ENCODE measurements at places on chromosomes 2 and 18.

DNA sequence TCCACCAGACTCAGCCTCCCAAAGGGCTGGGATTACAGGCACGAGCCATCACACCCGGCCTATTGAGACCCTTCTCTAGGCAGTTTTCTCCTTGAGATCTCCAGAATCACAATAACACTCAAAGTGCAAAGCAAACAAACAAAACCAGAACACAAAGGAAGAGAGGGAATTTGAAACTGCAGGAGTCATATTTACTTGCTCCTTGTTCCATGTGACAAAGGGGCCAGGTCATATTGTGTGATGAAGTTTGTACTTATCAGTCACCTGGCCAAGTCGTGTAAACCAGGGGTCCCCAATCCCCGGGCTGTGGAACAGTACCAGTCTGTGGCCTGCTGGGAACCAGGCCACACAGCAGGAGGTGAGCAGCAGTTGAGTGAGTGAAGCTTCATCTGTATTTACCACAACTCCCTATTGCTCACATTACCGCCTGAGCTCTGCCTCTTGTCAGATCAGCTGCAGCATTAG lies 26.5 kb downstream of the SCYGR8 start:
- DNase-seq = no peak

DNA sequence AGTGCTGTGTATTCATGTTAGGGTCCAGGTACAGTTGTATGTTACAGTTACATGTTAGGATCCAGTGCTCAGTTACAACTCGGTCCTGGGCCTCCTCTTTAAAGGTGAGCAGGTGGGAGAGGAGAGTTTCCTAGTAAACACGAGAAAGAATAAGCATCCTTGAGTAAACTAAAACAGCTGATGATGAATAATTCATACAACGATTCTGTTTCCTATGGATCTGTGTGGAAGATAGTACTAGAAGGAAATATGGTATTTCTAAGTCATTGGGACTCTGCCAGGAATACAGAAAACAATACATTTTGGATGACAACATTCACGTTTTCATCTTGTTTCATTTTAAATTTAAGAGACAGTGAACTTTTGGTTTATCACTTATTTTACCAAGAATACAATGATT lies 29.5 kb downstream of the SNTG2 start:
- DNase-seq = no peak

GRCh38 chr2:210633699-210634098 lies 77.3 kb downstream of the CPS1 start:
- no peak for DNase-seq

- no peak for DNase-seq
Measured at GRCh38 chr2:119810049-119810630, 50.4 kb downstream of the PTPN4 start.

- DNase-seq = peak; percentile 54
Measured at GRCh38 chr2:201621293-201621999, 21.9 kb downstream of the TMEM237 start.

- DNase-seq = no peak
Measured at GRCh38 chr2:214549946-214550345, 139.1 kb downstream of the VWC2L start.

- no peak for DNase-seq
Measured at GRCh38 chr2:222375798-222376197, 48.5 kb upstream of the SGPP2 start.

DNA sequence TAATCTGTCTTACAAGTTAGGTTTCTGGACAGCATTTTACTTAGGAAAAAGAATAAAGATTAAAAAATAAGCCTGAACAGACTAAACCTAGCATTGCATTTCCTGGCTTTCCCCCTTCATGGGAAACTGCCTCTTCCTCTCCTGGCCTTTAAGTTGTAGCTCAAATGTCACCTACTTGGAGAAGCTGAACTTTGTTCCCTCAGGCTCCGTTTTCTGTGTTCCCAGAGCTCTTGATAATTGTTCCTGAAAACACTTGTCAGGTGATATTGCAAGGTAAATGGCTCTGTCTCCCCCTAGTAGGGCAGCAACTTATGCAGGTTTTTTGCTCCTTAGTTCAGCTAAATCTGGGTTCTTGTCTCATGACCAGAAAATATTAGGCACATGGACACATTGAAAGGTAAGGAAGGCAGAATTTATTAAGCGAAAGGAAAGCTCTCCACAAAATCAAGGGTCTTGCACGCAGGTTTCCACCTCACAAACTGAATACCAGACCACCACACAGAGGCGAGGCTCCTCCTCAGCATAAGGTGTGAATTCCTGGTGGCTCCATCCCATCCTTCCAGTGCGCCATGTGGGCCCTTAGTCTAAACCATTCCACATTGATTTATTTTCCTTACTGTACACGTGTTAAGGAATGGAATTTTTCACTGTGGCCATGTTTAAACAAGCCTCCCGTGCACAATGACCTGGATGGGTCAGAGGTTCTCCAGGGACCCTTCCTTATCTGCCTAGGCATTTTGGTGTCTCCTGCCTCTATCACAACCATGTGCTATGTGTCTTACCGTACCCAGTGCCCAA lies 229.3 kb downstream of the HNMT start:
- DNase-seq = no peak

GRCh38 chr2:238861013-238861730 lies 13.3 kb downstream of the TWIST2 start:
- DNase-seq = peak; percentile 89

GRCh38 chr18:77373730-77374445 lies 124.2 kb downstream of the GALR1 start:
- no peak for DNase-seq

- DNase-seq = peak; percentile 42
Measured at GRCh38 chr2:179031731-179032408, 18.1 kb downstream of the CCDC141 start.

DNA sequence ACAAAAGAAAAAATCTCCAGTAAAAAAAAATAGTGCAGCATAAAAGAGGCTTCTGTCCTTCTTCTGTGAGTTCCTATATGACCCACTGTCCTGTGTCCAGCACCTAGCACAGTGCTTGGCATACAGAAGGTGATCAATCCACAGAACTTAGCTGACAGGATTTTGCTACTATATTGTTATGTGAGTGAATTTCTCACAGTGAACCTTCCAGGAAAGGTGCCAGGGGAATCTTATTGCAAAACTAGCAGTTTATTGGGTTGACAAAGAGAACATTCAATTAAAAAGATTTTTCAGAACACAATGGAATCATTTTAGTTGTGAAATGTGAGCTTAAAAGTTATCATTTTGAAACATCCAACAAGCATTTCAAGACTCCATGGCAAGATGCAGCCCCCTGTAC lies 12.4 kb upstream of the TRIB2 start:
- DNase-seq = no peak

DNA sequence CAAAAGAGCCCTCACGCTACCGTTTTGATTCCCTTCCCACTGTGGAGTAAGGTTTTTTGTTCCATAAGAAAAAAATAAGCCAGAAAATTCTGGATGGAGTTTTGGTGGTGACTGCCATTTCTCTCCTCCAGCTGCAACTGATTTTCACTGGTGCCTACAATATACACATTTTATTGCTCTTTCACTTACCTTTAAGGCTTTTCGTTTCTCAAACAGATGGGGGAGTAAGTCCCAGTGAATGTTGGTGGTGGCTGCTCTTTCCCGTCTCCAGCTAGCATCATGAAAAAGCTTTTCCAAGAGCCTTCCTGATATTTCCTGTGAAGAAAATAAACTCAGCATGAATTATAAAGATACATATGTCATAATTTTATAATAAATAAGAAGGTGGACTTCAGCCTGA lies 932.5 kb upstream of the PIK3C3 start:
- DNase-seq = no peak

DNA sequence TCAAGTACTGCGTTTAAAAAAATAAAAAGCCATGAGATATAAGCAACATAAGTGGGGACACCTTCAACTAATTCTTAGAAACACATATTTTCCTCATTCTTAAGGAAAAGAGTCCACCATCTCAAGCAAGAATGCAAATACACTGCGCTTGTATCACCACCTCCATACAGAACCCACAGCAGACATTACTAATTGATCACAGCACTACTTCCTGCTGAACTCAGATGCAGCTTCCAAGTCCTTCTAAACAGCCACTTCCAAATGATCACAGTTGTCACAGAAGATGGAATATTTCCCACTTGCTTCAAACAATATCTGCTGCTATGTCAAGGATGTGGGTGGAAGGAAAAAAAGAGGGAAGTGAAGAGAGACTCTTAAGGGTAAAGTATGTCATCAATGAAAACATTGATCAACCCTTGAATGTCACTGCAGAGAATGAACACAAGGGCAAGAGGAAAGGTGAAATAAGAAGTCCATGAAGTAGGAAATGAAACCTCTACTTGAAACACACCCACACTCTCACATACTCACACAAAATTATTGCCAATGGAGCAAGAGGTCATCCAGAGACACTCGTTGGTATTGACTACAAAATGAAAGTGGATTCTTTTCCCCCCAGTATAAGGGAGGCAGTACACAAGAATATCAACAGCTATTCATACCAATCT lies 22.1 kb downstream of the TGFA start:
- DNase-seq = no peak

DNA sequence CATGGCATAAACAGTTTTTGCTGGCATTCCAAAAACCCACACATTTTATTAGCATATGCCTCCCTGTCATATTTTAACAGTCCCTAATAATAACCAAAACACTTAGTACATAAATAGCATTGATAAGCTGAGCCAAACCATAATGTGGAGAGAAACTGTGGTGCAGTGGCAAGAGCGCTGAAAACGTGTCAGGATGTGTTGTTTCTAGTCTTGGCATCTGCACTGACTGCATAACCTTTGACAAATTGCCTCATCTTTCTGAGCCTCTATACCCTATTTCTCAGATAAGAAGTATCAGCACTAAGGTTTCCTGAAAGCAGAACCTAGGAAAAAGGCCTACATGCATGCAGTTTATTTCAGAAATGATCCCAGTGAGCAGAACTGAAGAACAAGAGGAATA lies 41.4 kb downstream of the RAD51AP2 start:
- DNase-seq = no peak

DNA sequence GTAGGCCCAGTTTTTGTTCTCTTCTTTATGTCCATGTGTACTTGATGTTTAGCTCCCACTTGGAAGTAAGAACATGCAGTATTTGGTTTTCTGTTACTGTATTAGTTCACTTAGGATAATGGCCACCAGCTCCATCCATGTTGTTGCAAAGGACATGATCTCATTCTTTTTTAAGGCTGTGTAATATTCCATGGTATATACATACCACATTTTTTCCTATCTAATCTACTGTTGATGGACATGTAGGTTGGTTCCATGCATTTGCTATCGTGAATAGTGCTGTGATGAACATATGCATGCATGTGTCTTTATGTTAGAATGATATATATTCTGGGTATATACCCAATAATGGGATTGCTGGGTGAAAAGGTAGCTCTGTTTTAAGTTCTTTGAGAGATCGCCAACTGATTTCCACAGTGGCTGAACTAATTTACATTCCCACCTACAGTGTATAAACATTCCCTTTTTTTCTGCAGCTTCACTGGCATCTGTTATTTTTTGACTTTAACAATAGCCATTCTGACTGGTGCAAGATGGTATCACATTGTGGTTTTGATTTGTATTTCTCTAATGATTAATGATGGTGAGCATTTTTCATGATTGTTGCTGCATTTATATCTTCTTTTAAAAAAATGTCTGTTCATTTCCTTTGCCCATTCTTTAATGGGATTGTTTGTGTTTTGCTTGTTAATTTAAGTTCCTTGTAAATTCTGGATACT lies 22.9 kb downstream of the LTBP1 start:
- no peak for DNase-seq

GRCh38 chr2:58698620-58699019 lies 457.5 kb upstream of the FANCL start:
- DNase-seq = no peak

GRCh38 chr2:107025869-107026380 lies 140.0 kb upstream of the ST6GAL2 start:
- DNase-seq = peak; percentile 82

DNA sequence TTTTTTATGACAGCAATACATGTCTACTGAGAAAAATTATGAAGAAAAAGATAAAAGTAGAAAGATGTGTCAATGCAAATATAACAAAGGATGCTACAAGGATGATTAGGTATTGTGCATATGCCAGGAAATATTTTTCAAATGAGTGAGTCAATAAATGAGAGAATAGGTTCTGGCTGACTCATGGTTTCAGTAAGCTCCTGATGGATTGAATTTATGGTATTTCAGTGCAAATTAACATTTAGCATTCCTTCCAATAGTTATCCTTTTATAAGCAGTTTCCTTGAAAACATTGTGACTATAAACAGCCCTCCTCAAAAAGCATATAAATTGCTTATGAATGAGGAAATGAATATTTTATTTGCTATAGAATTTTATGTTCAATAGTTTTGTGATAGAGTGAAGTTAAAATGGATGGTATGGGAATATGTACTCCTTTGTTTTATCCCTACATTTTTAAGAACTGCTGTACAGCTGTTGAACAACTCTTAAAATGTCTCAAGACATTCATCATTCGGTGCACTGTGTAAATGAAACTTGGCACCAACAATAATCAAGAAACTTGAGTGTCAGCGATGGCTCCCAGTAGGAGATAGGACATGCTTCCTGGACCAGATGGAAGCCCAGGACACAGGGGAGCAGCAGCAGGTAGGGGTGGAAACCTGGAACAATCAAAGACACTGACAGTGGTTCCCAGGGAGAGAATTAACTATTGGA lies 144.7 kb downstream of the PMAIP1 start:
- DNase-seq = peak; percentile 91

GRCh38 chr2:190460487-190460886 lies 52.3 kb downstream of the MFSD6 start:
- DNase-seq = no peak

- DNase-seq = no peak
Measured at GRCh38 chr2:40470822-40471813, 19.2 kb upstream of the SLC8A1 start.

GRCh38 chr2:46116553-46116991 lies 180.6 kb upstream of the EPAS1 start:
- DNase-seq = no peak

DNA sequence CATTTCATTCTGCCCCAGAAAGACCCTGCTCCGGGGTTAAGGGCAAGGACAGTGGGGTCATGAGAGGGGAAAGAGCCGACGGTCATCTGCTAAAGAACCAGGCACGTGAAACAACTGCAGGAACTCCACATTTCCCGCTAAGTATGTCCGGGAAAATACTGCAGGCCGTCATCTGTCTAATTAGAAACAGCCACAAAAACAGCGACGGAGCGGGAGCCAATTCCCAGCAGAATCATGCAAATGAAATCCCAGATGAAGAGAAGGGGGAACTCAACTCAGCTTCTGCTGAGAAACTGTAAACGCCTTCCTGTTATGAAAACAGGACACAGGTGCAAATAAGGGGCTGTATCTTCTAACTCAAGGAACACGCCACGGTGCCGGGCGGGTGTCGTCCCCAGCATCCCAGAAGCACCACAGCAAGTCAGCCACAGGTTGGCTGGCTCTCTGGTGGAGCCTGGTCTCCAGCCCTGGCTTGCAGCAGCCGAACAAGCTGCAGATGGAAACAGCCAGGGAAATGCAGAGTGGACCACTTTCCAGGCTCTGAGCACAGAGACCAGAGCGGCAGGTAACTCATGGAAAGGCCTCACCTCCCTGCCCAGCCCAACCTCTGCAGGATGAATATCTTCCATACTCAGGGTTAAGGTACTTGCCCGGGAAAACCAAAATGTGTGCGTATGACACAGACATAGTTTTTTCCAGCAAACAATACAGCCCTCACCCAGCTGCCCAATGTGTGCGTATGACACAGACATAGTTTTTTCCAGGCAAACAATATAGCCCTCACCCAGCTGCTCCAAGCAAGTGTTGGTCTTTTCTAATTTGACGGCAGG lies 28.9 kb downstream of the PXDN start:
- no peak for DNase-seq

- no peak for DNase-seq
Measured at GRCh38 chr2:145503511-145503910, 983.6 kb upstream of the ZEB2 start.

GRCh38 chr18:67410075-67411070 lies 106.1 kb downstream of the DSEL start:
- peak; percentile 34 for DNase-seq

Measured in ELR (cell line).